Activated CD4-positive, alpha-beta T cell treated with anti-CD3 and anti-CD28 coated beads, Interleukin-2, amount 10 ng/mL, durations not matched to agents 24 days and 14 days (primary cell): ENCODE measurements at places on chromosomes 11 and 22. TPM values are rescaled to one million over a fixed set of nuclear protein-coding genes. Genes with fewer than 3 reads are reported as not detected.

DNA sequence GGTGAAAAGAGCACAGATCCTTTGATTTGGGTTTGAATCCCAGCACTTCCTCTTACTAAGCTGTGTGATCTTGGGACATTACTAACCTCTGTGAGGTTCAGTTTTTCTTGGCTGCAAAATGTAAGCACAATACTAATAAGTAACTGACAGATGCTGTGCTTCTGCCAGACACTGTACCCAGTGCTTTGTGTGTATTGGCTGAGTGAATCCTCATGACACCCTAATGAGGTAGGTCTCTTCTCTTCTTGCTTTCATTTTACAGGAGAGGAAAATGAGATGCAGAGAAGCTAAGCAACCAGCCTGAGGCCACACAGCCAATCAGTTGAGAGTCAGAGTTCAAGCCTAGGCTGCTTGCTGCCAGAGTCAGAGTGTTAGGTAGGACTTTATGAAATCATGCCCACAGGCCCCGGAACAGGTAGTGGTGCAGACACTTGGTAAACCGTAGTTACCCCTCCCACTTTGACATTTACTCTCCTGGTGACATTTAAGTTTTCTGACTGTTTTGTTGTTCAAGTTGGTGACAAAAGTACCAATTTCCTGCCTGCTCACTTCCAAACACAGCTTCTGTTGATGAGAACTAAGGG lies 21.2 kb downstream of the PTPRJ start:
- peaks cover 26% of the 10 kb centered on the region for H3K36me3 ChIP-seq
- H3K4me3 ChIP-seq = peak overlapping the region; percentile 75
- peak overlapping the region; percentile 99 for H3K27ac ChIP-seq
- no peaks in the 10 kb centered on the region for H3K27me3 ChIP-seq
- peaks cover 77% of the 10 kb centered on the region for H3K4me1 ChIP-seq

GRCh38 chr11:26780376-26781085 lies 58.7 kb upstream of the SLC5A12 start:
- no peaks in the 10 kb centered on the region for H3K27me3 ChIP-seq
- no peaks in the 10 kb centered on the region for H3K4me1 ChIP-seq
- no peak overlapping the region for H3K27ac ChIP-seq
- no peaks in the 10 kb centered on the region for H3K36me3 ChIP-seq
- DNase-seq = no peak
- H3K4me3 ChIP-seq = no peak overlapping the region

DNA sequence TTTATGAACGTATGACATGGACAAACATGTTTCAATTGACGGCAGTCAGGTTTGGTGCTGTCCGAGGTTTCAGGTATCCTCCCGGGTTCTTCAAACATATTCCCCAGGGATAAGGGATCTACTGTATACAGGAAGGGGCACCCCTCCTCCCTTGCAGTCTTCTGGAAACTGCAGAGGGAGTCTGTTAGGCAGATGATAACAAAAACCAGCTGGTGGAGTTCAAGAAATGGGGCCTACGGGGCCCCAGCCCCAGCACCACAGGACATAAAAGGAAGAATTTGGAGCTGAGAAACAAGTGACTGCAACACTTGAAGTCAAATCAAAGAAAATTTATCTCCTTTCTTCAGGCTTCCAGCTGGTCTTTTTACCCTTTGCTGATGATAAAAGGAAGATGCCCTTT lies 32.1 kb downstream of the SNU13 start:
- no peak for DNase-seq
- H3K27ac ChIP-seq = no peak overlapping the region
- H3K4me3 ChIP-seq = no peak overlapping the region
- peaks cover 70% of the 10 kb centered on the region for H3K36me3 ChIP-seq
- H3K4me1 ChIP-seq = peaks cover 4% of the 10 kb centered on the region

GRCh38 chr11:9518835-9519410 lies 54.5 kb upstream of the WEE1 start:
- H3K36me3 ChIP-seq = peaks cover 48% of the 10 kb centered on the region
- H3K27me3 ChIP-seq = no peaks in the 10 kb centered on the region
- no peak for DNase-seq
- H3K4me1 ChIP-seq = peaks cover 1% of the 10 kb centered on the region
- H3K27ac ChIP-seq = no peak overlapping the region

ISX gene
- not detected in 2 replicates for total RNA-seq

- H3K4me1 ChIP-seq = peaks cover 52% of the 10 kb centered on the region
- peaks cover 18% of the 10 kb centered on the region for H3K36me3 ChIP-seq
- DNase-seq = peak; percentile 91
- peak within 1 kb of the TSS; percentile 93 for H3K27ac ChIP-seq
Measured at GRCh38 chr11:65524741-65525545, at the start of gene SCYL1. Gene SCYL1 (plus strand): TSS chr11:65525083. CDS start chr11:65525154, 71 bp downstream.

DNA sequence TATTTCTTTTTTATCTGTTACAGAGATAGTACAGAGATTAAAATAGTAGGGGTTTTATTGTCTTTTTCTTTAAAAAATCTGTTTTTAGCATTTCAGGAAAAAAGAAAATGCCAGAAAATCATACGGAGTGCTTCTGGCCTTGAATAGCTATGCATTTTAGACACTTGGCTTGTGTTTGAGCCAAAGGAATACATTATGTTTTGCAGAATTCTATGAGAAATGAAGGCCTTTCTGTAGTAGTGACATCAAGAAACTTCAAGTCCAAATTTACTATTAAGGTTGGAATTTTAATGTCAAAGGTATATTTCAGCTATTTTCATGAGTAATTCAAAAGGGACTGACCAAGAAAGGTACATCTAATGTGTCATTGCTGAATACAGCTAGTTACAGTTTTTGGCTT lies 56.3 kb upstream of the DDI1 start:
- no peaks in the 10 kb centered on the region for H3K36me3 ChIP-seq
- H3K4me3 ChIP-seq = no peak overlapping the region
- H3K27ac ChIP-seq = no peak overlapping the region
- no peak for DNase-seq
- no peaks in the 10 kb centered on the region for H3K4me1 ChIP-seq
- H3K27me3 ChIP-seq = no peaks in the 10 kb centered on the region

C11orf42 gene
- total RNA-seq = not detected in 2 replicates

GRCh38 chr11:16935518-16936302 lies 78.5 kb downstream of the PLEKHA7 start:
- H3K36me3 ChIP-seq = no peaks in the 10 kb centered on the region
- H3K4me3 ChIP-seq = no peak overlapping the region
- no peak overlapping the region for H3K27ac ChIP-seq
- peaks cover 6% of the 10 kb centered on the region for H3K27me3 ChIP-seq
